Left ventricle myocardium inferior (tissue), 1 donor: ENCODE measurements at places on chromosomes 13 and 19. TPM values are rescaled to one million over a fixed set of nuclear protein-coding genes. Genes with fewer than 3 reads are reported as not detected.

GRCh38 chr13:74641586-74641985 is 507.4 kb upstream of the KLF12 start:
- DNase-seq: no peak

IFNL1 gene
- total RNA-seq: not detected

SHC2 gene
- 11.3 TPM for total RNA-seq

- DNase-seq: no peak
These were observed 556.7 kb downstream of the PCDH9 start for GRCh38 chr13:66673401-66673800.

ESD gene
- total RNA-seq: 98.5 TPM

MAST1 gene
- total RNA-seq: not detected

DNA sequence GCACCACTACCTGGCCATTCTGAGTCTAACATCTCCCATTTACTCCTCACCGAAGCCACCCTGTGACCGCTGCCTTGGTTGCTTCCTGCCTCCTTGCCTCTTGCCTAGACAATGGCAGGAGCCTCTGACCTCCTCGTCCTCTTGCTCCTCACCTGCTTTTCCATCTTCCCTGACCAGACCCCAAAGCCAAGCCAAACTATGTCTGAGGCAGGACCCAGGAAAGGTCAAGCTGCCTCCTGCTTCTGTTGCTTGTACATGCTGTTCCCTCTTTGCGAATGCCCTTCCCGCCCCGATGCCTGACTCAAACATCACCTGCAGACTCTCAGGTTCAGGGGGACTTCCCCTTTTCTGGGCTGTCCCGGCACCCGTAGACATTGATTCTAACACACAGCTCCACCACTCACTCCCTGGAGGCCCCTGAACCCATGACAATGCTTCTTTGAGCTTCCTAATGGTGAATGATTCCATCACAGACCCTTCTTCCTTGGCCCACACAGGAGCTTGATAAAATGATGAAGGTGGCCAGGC is 60.8 kb downstream of the F2RL3 start:
- DNase-seq: no peak

DNA sequence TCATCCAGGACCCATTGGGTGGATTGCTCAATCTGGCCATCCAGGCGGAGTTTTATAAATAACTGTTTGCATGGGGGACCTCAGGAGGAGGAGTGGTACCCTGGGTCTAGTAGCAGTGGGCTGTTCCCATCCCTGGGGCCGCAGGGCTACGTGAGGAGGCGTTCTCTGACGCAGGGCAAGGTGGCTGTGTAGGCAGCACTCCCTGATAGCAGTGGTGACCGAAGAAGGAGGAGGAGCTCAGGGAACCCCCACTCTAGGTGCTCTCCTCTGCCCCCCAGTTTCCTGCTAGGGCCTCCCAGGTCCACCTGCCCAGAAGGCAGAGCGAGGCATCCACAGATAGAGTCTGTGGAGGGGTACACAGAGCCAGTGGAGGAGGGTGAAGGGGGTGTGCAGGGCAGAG is 64.1 kb downstream of the CCNE1 start:
- no peak for DNase-seq

GRCh38 chr19:7547159-7547558 is 11.6 kb downstream of the PNPLA6 start:
- no peak for DNase-seq

DNA sequence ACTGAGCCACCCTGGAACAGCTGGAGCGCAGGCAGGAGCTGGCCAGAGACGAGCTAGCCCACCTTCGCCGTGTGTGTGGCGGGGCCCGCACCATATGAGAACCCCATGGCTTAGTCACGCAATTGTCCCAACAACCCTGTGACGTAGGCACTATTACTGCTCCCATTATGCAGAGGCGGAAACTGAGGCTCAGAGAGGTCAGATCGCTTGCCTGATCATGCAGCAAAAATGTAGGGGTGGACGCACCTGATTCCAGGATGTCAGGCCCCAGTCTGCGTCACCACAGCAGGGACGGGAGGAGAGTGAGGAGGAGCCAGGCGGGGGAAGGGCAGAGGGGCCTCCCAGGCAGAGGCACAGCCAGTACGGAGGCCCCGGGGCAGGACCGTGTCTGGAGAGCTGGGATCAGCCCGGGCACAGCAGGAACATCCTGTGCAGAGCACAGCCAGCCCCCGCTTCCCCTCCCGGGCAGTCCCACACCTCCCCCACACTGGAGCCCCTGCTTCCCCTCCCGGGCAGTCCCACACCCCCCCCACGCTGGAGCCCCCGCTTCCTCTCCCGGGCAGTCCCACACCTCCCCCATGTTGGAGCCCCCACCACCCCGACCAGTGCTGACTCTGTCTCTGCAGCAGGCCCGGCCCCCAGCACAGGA is 16.7 kb downstream of the PIP5K1C start:
- DNase-seq: peak; percentile 55

CAMSAP3 gene
- total RNA-seq: 0.60 TPM

GRCh38 chr13:51599444-51600176 is 15.3 kb downstream of the WDFY2 start:
- no peak for DNase-seq

GRCh38 chr19:4064496-4065260 is 2.0 kb downstream of the ZBTB7A start:
- DNase-seq: peak; percentile 59

DNA sequence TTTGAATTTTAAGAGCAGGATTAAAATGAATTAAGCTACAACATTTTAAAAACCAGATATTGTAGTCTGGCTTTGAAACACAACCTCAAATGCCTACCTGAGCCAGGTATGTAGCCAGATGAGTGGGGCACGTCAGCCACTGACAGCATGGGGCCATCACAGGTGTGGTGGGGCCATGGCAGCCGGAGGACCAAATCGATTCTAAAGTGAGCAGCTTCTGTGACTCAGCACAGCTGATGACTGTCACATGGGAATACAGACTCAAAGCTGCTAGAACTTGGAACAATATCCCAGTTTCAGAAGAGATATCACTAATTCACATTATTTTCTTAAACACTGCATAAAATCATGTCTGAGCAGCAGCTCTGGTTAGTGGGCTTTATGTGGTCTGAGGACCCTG is 52.8 kb downstream of the SERP2 start:
- no peak for DNase-seq

- DNase-seq: no peak
These were observed 4.2 kb upstream of the ZNF564 start for GRCh38 chr19:12555456-12555930.

DNA sequence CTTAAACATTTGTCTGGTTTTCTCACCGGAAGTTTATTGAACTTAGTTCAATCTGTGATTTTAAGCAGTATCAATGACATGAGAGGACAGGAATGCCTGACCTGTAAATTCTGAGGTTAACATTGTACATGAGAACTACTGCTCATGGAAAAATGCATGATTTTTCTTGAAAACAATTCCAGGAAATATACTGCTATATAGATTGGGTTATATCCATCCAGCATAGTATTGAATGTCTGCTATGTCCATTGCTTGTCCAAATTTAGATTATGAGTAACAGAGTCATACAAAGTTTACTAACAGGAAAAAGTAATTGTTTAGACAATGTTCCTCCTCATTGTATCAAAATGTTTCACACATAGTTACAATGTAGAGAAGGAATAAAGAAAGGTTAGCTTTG is 606.8 kb downstream of the DACH1 start:
- no peak for DNase-seq

- no peak for DNase-seq
These were observed 445.2 kb upstream of the MIR17HG start for GRCh38 chr13:90902255-90902654.

DNA sequence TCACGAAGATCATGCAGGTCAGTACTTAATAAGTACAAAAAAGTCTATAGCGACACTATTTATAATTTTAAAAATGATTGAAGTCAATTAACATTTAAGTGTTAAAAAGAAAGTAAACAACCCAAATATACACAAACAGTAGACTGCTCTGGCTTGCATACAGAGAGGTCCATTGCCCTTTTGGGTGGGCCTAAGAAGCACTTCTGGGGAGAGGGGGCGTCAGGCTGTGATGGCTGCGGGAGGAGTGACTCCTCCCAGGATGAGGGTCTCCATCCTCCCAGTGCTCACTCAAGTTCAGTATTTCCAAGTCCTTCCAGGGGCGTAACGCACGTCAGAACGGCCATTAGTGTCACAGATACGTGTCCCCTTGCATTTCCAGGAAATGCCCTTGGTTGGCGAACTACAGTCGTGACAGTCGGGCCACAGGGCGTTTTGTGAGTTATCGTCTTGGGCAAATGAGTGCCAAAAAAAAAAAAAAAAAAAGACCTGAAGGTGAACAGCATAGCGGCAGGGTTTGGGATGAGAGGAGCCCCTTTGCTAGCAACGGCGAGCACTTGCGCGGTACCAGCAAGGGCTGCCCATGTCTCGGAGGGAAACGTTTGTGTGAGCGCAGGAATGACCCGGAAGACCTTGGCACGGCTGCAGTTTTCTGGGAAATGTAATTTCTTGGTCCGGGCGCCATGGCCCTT is at the start of gene SCGB2B2:
Gene SCGB2B2 (minus strand): TSS at position 463 of the 689 bp plus-strand sequence. CDS start 82,596 bp downstream, outside the sequence.
- no peak for DNase-seq

DNA sequence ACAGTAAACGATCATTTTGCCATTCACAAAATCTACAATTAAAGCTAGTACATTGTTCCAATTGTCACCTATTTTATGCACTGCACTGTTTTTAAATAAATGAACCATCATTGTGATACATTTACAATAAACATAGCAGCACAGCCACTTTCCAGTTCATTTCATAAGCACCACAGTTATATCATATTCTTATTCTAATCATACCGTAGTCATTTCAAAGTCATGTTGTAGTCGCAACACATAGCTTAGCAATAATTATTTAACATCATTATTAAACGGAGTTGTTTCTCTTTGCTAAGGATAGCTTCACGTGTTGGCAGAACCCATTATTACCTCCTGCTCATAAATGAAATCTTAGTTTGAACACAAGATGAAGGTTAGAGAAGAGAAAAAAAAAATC is 2.2 kb upstream of the PCDH9 start:
- no peak for DNase-seq

- no peak for DNase-seq
These were observed 13.7 kb downstream of the PTH2 start for GRCh38 chr19:49409441-49410029.
